Kidney glomerular epithelial cell (primary cell): ENCODE measurements at places on chromosomes 12 and 14.

- DNase-seq: peak; percentile 33
Measured at GRCh38 chr14:100388103-100389054, 65.2 kb downstream of the SLC25A47 start.

- peak; percentile 27 for DNase-seq
Measured at GRCh38 chr12:32535288-32535999, 136.1 kb downstream of the FGD4 start.

GRCh38 chr12:48814262-48815125 is 3.8 kb upstream of the CACNB3 start:
- DNase-seq: peak; percentile 46

DNA sequence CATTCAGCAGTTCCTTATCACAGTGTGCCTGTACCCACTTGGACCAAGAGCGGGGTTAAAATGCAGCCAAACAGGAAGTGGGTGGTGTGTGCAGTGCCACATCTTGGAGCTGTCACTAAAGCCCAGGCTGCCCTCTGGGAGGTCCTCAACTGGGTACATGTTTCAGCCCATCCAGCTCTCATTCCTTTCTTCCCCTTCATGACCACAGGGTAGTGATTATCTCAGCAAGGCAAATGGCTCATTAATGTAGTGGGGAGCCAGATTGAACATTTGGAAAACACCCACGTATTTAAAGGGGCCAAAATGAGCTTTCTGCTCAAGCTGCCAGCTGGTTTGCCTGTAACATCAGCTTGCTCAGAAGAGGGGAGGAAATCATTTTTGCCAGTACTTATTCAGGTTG is 210.8 kb upstream of the BTG1 start:
- DNase-seq: no peak

- DNase-seq: no peak
Measured at GRCh38 chr12:6534695-6534944, 303 bp downstream of the GAPDH start.

DNA sequence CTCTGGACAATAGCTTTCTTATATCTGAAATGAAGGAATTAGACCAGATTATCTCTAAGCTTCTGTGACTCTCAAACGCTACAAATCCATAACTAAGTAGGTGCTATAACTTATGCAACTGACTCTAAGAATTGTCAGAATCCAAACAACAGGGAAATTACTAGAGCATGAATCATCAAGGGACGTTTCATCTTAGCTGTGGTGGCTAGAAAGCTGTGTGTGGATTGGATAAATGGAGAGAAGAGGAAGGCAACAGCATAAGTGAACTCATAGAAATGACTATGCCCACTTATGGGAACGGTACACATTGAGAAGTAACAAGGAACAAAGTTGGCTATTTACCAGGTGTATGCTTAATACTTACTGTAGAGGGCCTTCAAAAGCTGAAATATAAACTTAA is 96.0 kb upstream of the NEDD1 start:
- peak; percentile 68 for DNase-seq

DNA sequence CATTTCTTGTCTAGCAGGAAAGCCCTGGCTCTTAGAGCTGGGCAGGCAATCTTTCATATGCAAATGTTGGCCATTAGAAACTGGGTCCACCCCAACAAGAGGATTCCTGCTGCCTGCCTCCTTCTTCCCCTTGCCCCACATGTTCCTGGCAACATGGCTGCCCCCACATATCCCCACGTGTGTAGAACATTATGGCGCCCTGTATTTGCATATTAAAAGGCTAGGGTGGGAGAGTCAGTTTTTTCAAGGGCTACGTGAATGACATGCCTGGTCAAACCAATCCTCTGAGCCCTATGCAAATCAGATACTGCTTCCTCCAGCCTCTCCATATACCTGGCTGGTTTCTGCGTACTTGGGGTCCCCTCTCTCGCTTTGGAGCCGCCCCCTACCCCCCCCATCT is 514.0 kb downstream of the FUT8 start:
- no peak for DNase-seq

GRCh38 chr14:77151245-77151644 is 9.7 kb upstream of the ZDHHC22 start:
- no peak for DNase-seq

DNA sequence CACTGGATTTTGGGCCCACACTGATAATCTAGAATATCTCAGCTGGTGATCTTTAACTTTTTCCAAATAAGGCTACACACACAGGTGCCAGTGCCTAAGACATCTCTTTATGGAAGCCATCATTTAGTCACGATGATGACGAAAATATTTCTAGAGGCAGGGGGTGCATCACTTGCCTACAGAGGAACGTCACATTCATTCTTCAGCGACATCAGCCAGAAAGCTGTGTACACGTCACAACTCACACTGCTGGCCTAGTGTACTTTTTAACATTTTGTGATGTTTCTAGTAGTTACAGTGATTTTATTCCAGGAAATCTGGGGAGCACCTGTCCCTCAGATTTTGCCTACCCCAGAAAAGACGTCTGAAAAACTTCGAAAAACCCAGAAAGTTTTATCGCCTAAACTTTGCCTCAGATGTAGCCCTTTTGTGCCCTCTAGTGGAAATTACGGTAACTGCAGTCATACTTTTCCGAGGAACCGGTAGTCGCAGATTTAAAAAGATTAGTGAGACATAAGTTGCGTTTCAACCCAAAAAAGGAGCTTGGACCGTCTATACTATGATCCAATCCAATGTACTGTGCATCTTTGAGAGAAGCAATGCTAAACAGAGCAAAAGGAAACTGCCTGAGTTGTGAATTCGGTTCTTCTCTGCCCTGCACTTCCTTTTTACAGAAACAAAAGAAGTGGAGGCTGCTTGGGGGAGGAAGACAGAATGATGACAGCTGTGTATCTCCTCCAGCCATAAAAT is 64.3 kb upstream of the STON2 start:
- peak; percentile 74 for DNase-seq

DNA sequence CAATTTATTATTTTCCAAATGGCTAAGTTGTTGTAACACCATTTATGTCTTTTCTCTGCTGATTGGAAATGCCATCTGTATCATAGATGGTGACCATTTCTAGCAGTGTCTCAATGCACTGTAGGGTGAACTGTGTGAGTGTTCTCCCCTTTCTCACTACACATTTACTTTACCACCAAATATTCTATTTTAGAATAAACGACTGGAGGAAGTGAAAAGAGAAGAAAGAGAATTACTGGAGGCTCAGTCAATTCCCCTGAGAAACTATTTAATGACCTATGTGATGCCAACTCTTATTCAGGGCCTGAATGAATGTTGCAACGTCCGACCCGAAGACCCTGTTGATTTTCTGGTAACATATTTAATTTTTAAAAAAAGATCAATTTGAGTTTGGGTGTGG is 15.5 kb upstream of the PAPOLA start:
- no peak for DNase-seq

DNA sequence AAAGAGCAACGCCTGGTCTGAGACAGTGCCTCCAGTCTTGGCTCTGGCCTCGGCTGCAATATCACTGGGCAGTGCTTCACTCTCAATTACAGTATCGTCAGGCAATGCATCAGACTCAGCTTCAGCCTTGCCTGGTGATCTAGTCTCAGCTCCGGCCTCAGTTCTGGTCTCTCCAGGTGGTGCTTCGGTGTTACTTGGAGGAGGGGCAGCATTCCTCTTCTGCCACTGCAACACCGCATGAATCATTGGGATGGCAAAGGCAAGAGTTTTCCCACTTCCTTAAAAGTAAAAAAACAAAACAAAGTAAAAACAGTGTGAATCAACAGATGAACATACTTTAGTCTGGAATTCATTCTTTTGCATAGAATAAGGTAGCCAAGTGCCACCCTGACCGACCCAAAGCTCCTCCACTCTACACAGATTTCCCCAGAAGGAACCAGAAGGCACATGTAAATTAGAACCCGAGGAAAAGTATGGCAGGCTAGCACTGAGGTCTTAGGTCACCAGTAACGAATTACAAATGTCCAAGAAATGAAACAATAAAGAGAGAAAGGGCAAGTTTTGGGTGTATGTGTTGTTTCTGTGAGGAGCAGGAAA is 18.6 kb downstream of the DDX24 start:
- DNase-seq: peak; percentile 47
